Common myeloid progenitor, CD34-positive (primary cell): ENCODE measurements at places on chromosomes 3 and 15.

DNA sequence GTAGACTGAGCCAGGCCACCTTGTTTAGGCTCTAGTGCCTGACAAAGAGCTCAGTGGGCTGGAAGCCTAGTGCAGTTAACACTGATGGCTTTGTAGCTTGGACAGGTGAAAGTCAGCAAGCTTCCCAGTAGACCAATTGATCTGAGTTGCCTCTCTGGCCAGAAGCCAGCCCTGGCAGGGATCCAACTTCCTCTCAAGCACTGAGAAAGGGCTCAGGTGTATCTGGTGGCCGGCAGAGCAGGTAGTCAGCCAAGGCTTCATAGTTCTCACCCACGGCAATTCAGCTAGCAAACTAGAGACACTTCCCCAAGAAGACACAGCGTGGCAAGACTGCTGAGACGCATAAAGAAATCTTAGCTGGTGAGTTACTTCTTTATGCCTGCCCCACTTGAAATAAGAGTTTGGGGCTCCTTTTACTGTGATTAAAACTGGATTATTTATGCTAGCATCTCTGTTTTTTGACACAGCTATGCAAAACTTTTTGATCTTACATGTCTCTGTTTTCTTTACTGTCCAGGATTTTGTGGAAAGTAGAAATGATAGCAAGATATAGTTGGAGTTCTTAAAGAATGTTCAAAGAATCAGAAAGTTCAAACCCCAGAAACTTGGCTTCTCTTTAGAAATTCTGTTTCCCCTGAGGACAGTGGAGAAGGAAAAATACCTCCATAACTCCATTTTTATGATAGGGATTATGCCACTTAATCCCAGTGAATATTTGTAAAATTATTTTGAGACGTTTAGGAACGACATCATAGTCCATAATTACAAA lies 8.4 kb upstream of the CA12 start:
- DNase-seq = no peak

DNA sequence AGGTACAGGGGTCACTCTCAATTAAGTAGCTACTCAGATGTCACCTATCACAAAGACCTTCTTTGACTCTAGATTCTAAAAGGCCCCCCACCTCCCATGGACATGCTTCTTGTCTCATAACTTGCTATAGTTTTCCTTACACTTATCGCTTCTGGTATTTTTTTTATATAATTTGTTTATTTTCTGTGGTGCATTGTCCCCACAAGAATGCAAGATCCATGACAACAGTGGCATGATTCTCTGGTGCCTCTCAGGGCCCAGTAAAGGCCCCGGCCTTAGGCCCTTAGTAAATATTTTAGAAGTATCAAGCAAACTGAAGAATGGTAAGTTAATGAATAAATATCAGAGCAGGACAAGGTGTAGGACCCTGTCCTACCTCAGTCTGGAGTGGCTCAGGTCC lies 248.6 kb downstream of the CBLB start:
- no peak for DNase-seq

- peak; percentile 79 for DNase-seq
Observed at GRCh38 chr3:184289426-184289938, 9.6 kb upstream of the PSMD2 start.

DNA sequence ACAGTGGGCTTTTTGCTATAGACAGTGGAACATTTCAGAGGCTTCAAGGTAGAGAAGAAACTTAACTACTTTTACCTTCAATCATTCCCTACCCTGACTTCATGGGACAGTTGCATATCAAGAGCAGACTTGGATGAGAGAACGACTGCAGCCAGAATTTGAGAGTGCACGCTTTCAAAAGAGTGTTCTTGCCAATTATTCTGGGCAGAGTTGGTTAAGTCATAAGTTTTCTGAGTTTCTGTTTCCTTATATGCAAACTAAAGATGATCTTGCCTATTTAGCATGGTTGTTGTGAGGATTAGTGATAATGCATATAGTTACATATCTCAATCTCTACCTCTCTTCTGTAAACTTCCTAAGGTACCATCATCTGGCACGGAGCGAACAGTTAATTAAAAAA lies 7.6 kb downstream of the SLC9A9 start:
- DNase-seq = no peak

DNA sequence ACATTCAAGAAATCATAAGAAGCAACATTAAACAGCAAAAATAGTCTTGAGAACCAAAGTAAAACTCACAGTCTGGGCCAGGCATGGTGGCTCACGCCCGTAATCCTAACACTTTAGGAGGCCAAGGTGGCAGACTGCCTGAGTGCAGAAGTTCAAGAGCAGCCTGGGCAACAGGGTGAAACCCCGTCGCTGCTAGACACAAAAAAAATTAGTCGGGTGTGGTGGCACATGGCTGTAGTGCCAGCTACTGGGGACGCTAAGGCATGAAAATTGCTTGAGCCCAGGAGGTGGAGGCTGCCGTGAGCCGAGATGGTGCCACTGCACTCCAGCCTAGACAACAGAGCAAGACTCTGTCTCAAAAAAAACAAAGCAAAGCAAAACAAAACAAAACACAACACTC lies 117.7 kb upstream of the GOLGA6L6 start:
- DNase-seq = no peak
